ENCODE measurements at places on chromosomes 12 and 14. TPM values are rescaled to one million over a fixed set of nuclear protein-coding genes. Genes with fewer than 3 reads are reported as not detected.

BCL2L14 gene
- not detected for total RNA-seq

DNA sequence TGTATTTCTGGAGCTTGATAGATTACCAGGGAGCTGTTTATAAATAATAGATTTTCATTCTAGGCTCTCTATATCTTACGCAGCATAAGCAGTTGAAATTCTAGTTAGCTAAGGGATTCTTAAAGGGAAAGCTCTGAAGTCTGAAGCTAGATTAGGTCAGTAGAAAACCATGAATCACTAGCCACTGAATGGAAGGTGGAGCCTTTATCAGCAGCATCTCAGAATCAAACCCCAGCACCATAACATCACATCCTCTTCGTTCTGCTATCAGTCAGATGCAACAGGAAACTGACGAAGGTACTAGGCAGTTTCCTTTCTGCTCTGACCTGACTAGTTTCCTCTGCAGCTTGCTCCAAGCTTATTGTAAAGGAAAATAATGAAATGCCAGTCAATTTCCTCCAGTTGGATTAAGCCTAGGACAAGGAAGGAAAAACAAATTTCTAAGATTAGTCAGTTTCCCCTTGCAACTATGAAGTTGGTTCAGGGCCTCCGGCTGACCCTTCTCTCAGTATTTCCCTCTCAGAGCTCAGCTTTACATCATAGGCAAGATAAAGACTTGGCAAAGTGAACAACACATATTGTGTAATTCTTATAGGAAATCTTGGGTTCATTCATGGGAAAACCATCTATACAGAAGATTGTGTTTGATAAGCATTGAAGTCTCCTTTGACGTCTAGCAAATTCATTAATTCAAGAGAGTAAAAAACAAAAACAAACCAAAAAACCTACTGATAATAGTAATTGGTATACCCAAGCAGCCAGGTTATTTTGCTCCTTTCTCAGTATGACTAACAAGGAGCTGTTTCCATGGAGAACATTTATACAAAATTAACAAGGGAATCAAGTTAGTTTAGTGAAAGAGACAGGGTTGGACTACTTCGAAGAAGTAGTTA lies 43.4 kb upstream of the CFAP54 start:
- peak; percentile 92 for DNase-seq

DNA sequence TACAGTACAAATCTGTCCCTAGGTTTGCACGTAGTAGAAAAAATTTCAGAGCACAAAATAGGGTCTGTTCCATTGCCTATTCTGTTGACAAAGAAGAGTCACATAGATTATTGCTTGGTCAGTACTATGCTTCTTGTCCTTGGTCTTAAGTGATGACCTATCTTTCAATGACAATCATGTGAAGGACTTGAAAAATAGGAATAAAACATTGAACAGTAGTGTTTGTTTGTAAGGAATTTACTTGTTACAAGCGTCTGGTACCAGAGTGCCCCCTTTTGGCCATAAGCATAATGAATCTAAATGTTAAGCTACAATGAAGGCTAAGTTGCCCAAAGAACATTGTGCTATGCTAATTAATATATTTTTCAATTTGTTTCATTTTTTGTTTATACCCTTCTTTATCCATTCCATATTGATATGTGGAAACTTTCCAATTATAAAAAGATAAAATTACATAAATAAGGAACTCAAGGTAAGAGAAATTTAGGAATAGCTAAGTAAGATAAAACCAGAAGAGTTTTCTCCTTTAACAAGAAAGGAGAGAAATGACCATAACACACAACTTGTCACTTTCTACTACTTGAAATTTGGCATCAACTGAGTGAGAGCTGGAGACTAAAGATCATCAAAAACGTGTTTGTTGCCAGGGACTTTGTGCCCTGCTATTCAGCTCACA lies 204.7 kb downstream of the EPS8 start:
- DNase-seq = peak; percentile 49

GRCh38 chr12:86057092-86057845 lies 183.2 kb downstream of the NTS start:
- no peak for DNase-seq

GRCh38 chr12:108955225-108955835 lies 65.5 kb downstream of the SVOP start:
- peak; percentile 79 for DNase-seq

PRKAB1 gene
- total RNA-seq = 17.4 TPM

CCDC175 gene
- total RNA-seq = 0.12 TPM

GRCh38 chr12:57632958-57633840 lies at the start of gene B4GALNT1:
Gene B4GALNT1, minus strand, starts transcription at chr12:57633201. Its CDS starts 1,069 bp downstream, at chr12:57632132.
- peak; percentile 85 for DNase-seq

DNA sequence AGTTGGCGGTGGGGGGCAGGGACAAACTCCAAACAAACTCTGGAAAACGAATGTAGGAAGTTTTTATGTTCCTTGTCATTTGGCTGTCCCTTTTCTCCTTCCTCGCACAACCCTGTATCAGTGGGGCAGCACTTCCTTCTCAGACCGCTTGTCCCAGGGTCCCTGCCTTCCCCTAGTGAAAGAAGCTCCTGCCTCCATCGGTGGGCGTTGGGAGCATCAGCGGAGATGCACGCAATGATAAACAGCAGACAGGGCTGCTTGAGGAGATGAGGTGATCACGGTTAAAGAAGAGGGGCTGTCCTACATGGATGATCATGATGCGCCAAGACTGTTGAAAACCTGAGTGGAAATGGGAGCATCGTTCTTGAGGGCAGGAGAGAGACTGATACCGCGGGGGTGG lies 620 bp downstream of the C1S start:
- DNase-seq = no peak

GRCh38 chr14:105911006-105911847 lies 384.8 kb downstream of the TMEM121 start:
- no peak for DNase-seq

- DNase-seq = no peak
These were observed 238.2 kb upstream of the DIO3 start for GRCh38 chr14:101323111-101323510.

DNA sequence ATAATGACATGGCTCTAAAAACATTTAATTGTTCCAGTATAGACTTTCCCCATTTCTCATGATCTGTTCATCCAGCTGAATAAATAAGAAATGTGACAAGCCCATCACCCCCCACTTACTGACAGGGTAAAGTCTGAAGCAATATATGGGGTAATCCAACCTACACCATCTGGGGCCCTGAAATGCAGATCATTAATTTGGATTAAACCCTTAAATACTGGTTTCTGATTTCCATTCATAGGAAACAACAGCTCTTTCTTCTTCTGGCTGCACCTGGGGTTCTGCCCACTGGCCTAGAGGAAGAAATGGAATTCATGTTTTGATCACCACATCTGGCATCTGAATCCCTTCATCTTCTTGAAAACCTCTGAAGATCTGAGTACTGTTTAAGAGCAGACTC lies 39.3 kb upstream of the ACSM4 start:
- DNase-seq = no peak

DNA sequence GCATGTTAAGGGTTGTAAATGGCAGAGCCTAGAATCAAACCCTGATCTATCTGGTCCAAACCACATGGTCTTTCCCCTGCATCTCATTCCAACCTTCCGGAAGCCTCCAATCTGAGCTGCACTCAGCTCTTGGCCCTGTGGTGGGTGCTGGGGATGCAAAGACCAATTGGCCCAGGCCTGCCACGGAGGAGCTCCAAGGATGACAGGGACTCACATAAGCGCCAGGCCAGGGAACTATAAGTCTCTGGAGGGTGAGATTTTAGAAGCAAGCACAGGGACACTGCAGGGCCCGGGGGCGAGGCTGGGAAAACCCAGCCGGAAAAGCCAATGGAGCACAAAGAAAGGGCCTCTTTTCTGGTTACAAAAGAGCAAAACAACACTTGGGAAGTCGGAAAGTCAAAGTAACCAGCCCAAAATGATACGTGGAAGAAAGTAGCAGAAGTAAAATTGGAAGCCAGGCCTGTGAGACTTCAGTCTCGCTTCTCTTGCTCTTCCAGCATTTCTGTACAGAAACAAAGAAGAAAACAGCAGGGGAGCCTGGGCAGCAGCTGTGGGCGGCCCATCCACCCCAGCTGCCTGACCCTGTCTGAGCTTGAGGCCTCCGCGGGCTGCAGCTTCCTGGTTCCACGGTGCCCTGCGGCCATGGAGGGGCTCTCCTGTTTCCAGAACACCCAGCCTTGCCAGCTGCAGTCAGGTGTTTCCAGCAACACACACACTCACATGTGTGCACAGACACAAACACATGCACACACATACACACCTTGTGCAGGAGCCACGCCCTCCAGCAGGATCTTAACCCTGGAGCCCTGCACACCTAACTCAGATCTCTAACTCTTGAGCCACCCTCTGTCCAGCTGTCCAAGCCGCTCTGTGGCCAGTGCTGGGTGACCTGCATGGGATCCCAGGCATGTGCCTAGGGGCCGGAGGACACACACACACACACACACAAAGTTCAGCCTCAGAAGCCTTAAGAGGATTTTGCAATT lies 178.2 kb downstream of the BCL11B start:
- peak; percentile 34 for DNase-seq

DNA sequence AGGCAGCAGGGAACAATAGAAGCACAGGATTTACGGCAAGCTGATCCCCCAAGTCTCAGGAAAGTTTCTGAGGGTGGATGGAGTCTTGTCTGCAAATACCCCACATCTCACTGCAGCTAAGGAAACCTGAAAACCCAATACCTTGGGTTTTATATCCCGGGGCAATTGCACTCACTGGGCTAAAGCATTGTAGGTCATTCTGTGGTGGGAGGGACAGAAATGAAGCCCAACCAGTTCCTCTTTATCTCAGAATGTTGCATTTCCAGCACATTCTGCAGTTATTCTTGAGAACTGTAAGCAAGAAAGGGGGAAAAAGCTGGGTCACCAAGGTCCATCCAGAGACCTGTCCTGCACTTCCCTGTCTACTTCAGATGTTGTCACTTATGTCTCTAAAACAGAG lies 39.8 kb downstream of the C12orf42 start:
- DNase-seq = no peak

GRCh38 chr12:50925920-50926319 lies 26.4 kb upstream of the HIGD1C start:
- no peak for DNase-seq

- DNase-seq = no peak
These were observed 115.2 kb downstream of the EGLN3 start for GRCh38 chr14:33835677-33836076.

TMPRSS12 gene
- total RNA-seq = not detected

DNA sequence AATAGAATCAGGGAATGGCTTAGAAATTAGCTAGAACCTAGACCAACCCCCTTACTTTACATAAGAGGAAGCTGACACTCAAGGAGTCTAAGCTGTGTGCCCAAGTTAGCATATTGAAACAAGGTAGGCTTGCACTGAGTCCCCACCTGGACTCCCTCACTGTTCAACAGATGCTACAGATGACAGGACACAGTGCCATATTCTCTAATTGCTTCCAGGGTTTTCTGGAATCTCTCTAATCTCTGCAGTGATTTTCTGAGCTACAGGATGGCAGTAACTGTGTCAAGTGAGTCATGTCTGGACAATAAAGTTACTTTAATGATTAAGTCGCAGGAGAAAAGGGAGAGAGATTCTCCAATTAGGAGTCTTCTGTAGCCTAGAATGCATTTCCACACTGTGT lies 35.8 kb downstream of the AKAP6 start:
- no peak for DNase-seq

MSI1 gene
- 3.1 TPM for total RNA-seq

GRCh38 chr12:111034083-111034885 lies 113.9 kb upstream of the MYL2 start:
- peak; percentile 60 for DNase-seq

C12orf56 gene
- total RNA-seq = not detected

CRACR2A gene
- total RNA-seq = 11.5 TPM

DNA sequence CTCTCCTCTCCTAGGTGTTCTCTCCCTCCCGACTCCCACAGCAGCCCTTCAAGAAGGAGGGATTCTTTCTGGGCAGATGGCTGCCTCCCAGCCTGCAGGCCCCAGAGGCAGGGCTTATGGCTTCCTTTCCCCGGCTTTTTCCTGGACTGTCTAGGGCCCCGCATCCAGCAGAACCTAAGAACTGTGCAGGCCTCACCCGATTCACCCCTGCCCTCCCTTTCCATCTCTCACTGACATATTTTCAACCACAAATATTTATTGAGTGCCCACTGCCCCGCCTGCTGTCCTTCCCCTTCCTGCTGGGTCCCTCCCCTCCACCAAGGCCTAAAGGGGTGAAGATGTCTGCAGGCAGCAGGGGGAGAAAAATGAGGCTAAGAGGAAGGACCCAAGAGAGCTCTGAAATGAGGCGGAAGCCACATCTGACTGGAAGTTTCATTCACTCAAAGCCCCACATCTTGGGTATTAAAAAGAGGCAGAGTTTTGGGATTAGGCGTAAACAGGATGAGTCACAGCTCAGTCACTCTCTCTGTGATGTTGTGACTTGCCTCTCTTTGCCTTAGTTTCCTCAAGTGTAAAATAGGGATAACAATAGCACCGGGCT lies 2.9 kb downstream of the SCNN1A start:
- DNase-seq = peak; percentile 91

GRCh38 chr14:32524609-32525375 lies 195.7 kb downstream of the AKAP6 start:
- no peak for DNase-seq

- DNase-seq = no peak
These were observed 8.7 kb downstream of the DNAI7 start for GRCh38 chr12:25186038-25186787.

GRCh38 chr12:43737646-43738045 lies 20.9 kb downstream of the PUS7L start:
- DNase-seq = peak; percentile 71

DNA sequence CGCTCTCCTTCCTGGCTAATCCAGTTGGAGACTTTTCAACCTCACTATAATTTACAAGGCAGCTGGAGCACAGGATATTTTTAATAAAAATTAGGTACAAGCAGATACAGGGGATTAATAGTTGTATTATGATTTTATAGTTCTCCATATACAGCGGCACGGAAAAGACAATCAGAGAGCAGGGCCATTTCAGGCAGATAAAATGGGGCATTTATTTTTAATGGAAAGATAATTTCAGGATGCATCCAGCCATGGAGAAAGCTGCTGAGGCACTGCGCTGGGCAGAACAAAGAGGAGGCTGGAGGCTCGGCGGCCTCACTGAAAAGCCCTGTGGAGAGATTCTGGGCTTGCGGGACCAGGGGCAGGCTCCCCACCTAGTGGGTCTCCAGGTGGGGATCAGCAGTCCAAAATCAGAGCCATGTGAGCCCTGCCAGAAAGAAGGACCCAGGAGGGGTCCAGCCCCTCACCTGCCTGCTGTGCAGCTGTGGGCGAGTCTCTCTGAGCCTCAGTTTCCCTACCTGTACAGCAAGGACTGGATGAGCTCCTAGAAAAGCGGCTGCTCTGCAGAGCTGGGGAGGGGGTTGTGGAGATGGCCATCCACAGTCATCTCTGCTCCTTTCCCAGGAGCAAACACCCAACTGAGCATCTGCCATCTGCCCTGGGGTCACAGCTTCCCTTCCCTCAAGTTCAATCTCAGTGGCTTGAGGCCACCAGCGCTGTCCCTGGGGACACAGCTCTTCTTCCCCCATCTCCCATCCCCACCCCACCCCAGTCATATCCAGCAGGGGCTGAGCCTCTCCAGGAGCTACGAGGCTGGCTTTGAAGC lies 23.9 kb upstream of the C14orf180 start:
- no peak for DNase-seq

MMP14 gene
- 158 TPM for total RNA-seq

DNA sequence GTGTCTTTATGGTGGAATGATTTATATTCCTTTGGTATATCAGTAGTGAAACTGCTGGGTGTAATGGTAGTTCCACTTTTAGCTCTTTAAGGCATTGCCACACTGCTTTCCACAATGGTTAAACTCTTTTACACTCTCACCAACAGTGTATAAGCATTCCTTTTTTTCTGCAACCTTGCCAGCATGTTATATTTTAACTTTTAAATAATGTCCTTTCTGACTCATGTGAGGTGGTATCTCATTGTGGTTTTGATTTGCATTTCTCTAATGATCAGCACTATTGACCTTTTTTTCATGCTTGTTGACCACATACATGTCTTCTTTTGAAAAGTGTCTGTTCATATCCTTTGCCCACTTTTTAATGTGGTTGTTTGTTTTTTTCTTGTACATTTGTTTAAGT lies 142.5 kb downstream of the MSRB3 start:
- no peak for DNase-seq

KLRC4 gene
- not detected for total RNA-seq

All from Daoy (cell line).